ENCODE measurements at places on chromosomes 16 and 17.
A peak's percentile ranks its signal among the peaks of the same experiment; 100 is the strongest.

GRCh38 chr17:40121181-40122135 is at the start of gene MSL1:
Gene MSL1, plus strand, starts transcription at chr17:40121971. Its CDS starts 642 bp downstream, at chr17:40122613.
- DNase-seq: peak; percentile 78

DNA sequence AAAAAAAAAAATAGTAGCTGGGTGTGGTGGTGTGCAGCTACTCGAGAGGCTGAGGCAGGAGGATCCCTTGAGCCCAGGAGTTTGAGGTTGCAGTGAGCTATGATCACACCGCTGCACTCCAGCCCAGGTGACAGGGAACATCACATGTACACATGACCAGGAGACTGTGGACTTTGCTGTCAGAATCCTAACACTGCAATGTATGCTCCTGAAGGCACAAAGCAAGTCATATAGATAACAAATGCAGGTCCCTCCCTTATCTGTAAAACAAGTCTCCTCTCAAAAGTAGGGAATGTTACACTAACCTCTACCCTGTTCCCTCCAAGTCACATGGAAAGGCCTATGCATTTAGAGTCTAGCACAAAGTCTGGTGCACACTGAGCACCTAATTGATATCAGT is 48.5 kb downstream of the ARHGAP17 start:
- DNase-seq: no peak

- DNase-seq: no peak
Observed at GRCh38 chr17:55005520-55005919, 37.0 kb downstream of the STXBP4 start.

GRCh38 chr17:13940858-13941665 is 128.2 kb upstream of the COX10 start:
- no peak for DNase-seq

DNA sequence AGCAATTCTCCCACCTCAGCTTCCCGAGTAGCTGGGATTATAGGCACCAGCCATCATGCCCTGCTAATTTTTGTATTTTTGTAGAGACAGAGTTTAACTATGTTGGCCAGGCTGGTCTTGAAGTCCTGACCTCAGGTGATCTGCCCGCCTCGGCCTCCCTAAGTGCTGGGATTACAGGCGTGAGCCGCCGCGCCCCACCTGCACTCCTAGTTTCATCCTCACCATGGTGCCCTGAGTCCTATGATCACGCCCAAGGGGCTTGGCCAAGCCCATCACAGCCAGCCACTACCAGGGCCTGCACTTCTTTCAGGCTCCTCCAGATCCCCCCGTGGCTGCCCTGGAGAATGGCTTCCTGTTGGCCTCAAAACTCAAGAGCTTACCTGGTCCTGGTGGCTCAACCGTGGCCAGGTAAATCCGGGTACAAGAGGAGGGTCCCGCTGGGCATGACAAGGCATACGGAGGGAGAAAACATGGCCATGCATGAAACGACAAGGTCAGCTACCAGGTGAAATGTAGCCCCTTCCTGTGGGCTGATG is 20.4 kb upstream of the TFAP4 start:
- DNase-seq: no peak
